ENCODE measurements at places on chromosomes 6 and 20.

DNA sequence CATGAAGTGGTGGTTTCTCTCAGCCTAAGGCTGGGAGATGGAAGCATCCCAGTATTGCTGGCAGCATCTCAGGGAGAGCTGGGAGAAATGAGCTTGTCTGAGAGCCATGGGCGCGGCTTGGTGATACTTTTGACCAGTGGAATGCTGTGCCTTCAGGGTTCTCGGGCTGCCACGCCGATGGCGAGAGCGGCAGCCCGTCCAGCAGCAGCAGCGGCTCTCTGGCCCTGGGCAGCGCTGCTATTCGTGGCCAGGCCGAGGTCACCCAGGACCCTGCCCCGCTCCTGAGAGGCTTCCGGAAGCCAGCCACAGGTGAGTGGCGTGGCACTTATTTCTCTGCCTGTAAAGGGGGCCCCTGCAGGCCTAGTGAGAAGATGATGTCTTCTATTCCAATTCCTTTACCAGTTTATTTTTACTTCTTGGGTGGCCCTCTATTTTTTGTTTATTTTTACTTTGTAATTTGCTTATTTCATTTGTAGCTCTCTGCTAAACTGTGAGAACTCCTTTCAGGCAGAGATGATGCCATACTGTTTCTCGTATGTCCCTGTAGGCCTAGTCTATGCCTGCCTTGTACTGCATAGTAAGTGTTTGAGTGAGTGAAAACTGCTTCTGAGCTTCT lies 71.7 kb downstream of the ASXL1 start:
- no peak for DNase-seq

DNA sequence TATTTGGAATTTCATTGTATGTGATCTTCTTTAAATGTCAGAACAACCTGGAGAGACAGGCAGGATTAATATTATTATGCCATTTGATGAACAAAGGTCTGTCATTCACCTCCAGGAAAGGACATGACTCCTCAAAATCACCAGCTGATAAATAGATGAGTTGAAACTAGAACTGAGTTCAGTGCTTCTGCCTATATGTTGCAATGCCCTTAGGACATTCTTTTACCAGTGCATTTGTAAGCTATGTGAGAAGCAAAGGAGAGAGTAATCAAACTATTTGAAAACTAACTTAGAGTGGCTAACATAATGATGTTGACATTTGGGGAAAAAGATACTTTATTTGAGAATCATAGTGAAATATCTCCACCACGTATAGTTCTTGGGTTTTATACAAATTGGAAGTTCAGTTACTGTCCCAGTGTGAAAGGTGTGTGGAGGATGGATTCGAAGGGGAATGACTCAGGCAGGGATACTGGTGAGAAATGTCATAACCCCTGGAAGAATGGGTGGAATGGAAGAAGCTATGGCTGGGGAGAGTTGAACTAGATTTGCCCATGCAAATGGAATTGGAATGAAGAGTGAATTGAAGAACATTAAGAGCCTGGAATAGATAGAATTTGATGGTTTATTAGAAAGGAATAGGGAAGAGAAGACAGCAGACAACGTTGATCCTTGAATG lies 21.5 kb downstream of the PKIB start:
- DNase-seq: no peak

DNA sequence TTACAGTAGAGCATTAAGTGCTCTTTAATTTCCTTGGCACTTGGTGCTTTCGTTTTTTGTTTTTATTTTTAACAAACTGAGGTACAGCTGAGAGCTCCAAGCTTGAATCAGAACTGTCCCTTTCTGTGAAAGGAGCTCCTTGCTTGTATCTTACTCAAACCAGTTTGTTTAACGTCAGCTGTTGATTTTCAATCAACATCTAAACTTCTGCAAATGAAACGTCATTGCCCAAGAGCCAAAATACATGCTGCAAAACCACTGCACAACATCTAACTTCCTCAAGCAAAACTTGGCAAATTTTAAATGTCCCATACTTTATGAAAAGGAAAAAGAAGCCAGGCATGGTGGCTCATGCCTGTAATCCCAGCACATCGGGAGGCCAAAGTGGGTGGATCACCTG lies 15.2 kb downstream of the VNN2 start:
- DNase-seq: no peak

- no peak for DNase-seq
Measured at GRCh38 chr6:133108419-133108818, 132.7 kb upstream of the EYA4 start.

DNA sequence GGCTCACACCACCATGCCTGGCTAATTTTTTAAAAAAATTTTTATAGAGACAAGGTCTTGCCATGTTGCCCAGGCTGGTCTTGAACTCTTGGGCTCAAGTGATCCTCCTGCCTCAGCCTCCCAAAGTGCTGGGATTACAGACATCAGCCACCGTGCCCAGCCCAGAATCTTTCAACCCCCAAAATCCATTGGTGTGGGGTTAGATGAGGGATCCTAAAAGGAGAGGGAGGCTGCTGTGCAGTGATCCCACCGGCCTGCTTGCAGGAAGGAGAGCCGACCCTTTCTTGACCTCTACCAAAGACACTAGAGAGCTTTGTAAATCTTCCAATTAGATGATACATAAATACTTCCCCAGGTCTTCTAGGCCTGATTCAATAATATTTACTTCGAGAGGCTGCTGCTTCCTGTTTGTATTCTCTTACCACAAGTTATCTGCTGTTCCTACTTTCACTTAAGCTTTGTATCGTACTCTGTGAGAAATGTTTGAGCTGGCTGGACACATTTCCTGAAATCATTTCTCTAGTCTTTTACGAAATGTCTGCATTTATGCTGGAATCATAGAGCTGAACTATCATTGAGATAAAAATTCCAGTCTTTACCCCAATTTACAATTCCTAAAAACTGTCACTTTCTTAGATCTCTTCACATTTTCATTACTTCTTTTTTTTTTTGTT lies 49.3 kb upstream of the IER3 start:
- no peak for DNase-seq

- no peak for DNase-seq
Measured at GRCh38 chr6:107124934-107125348, 9.6 kb upstream of the BEND3 start.

GRCh38 chr6:148317739-148318138 lies 24.9 kb upstream of the SASH1 start:
- no peak for DNase-seq

GRCh38 chr6:144159742-144160141 lies 9.4 kb downstream of the STX11 start:
- no peak for DNase-seq

- DNase-seq: no peak
Measured at GRCh38 chr6:164243949-164244348, 829.4 kb downstream of the QKI start.

GRCh38 chr6:150633486-150633834 lies 33.8 kb downstream of the PLEKHG1 start:
- no peak for DNase-seq

DNA sequence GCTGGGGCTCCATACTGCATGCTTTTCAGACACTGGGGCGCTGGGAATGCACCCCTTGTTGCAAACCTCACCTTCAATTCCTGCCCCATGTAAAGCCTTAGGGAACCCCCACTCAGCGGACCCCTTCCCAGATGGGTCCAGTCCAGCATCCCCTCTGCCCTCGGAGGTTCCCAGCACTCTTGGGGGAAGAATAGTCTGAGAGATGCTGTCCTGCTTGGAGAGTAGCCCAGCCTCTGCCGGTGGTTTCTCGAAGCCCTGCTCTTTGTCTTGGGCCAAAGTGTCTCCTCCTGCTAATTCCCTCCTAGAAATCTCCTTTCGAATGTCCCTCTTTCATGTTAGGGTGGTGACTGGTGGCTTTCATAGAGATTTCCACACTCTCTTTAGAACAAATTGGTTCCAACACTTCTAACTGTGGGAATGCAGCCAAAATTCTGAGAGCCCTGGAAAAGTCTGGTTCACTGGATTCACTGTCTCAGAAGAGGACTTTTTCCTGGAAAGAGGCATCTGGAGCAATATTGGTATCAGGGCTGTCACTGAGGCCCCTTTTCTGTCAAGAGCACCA lies 24.9 kb upstream of the SULF2 start:
- DNase-seq: no peak

GRCh38 chr20:45372241-45372640 lies 5.9 kb downstream of the TP53TG5 start:
- no peak for DNase-seq

DNA sequence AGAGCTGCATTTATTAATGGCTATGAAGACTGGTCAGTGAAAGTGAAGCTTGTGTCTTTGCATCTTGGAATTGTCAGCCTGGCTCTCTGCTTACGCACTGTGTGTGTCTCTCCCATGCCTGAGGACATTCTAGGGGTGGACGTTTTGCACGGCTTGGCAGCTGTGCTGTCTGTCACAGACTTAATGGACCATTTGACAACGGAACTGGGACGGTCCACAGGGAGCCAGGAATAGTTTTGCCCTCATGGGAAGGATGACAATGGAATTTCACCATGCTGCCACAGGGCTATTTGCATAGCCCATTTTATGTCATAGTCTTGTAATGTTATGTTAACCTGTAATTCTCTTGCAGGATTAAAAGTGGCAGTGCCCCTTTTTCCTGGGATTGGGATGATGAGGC lies 44.7 kb downstream of the OR2B6 start:
- peak; percentile 43 for DNase-seq

GRCh38 chr6:162211022-162211421 lies 516.5 kb downstream of the PRKN start:
- DNase-seq: no peak

- no peak for DNase-seq
Measured at GRCh38 chr20:47859278-47859677, 74.0 kb upstream of the SULF2 start.

DNA sequence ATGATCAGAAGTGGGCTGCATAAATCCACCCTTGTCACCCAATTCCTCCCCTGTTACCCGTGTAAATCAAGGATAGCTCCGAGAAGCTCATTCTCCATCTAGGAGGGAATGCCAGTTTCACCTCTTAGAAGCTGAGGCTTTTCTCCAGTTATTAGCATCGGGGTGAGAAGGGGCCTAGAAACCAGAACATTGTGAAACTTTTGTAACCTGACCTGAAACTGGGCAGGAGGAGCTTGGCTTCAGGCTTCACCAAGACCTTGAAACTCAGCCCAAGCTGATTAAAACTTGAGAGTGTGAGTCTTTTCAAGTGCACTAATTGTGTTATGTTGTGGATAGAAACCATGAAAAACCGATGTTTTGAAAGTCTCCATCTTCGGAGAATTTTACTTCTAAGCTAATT lies 103.1 kb downstream of the BMP2 start:
- DNase-seq: no peak

- no peak for DNase-seq
Measured at GRCh38 chr20:8339349-8339748, 207.3 kb downstream of the PLCB1 start.

- no peak for DNase-seq
Measured at GRCh38 chr20:57335392-57335791, 5.8 kb downstream of the SPO11 start.

GRCh38 chr20:35617397-35618262 lies 2.0 kb downstream of the SPAG4 start:
- DNase-seq: peak; percentile 51

DNA sequence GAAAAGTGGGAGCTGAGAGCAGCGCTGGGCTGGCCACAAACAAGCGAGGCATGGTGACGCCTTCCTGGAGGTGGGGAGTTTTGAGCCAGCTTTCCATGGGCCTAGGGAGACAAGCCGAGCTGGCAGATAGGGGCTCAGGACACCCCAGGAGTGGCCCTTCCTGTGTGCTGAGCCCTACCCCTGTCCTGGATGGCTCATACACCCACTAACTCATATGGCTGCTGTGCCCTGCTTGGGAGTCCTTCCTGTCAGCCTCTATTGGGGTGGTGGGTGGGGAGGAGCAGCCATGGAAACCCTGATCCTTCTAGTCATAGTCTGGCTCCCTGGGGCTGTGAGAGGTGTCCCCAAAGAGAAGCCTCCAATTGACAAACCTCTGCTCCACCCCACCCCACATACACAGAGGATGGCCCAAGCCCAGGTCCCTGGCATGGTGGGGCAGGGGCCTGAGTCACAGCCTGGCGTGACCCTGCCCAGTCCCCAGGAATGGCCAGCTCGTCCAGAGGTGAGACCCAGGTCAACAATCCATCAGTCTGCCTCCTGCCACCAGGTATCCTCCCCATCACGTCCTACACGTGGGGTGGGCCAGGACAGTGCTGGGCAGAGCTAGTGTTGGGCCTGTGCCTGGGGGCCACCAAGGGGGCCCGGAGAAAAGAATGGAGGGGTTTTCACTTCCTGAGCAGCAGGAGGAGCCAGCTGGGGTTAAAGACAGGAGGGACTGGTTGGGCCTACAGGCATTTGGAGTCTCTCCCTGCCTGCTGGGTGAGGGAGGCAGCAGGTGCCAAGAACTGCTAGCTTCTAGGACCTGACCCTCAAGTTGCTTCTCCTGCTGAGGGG lies 52.2 kb downstream of the MRPL14 start:
- no peak for DNase-seq

GRCh38 chr6:46626228-46626909 lies 26.2 kb downstream of the CYP39A1 start:
- no peak for DNase-seq

DNA sequence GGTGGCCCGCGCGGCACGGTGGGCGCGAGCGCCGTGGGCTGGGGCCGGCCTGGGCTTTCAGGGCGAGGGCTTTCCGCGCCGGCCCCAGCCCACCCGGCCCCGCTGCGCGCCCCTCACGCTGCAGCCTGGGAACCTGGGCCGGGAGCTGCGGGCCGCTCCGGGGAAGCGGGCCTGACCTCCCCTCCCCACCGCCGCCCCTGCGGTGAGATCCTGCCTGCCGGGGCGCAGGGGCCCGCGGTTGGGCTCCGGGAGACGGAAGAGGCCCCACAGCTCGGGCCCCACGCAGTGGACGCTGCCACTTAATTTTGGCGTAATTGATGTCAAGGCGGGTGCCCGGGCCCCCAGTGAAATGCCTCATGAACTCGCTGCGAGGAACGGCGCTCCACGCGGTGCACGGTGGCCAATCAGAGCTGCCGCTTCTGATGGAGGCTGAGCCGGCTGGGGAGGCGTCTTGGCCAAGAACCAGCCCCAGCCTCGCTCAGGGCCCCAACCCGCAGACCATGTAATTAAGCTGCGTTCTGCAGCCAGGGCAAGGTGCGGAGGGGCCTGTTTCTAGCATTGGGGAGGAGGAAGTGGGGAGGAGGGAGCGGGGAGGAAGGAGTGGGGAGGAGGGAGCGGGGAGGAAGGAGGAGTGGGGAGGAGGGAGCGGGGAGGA lies 96.1 kb upstream of the BHLHE23 start:
- DNase-seq: peak; percentile 20

DNA sequence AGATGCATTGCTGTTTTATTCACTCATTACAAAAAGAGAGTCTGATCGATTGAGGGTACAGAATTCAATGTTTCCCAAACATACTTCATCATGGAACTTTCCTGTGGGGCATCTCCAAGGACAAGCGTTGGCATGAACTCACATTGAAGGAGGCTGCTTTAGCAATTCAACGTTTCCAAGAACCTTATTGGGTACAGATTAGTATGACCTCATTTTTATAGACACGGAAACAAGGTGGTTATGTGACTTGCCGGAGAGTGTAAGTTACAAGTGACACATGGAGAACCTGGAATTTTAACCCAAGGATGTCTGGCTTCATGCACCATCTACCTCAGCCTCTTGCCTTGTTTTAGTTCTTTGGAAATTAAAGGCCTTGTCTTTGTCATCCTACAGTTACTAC lies 8.8 kb downstream of the GPR31 start:
- DNase-seq: no peak

- no peak for DNase-seq
Measured at GRCh38 chr20:37670351-37670791, 23.5 kb upstream of the CTNNBL1 start.

Data from nephron progenitor cell (in vitro differentiated cells).